ENCODE measurements at places on chromosomes 7 and 10.

DNA sequence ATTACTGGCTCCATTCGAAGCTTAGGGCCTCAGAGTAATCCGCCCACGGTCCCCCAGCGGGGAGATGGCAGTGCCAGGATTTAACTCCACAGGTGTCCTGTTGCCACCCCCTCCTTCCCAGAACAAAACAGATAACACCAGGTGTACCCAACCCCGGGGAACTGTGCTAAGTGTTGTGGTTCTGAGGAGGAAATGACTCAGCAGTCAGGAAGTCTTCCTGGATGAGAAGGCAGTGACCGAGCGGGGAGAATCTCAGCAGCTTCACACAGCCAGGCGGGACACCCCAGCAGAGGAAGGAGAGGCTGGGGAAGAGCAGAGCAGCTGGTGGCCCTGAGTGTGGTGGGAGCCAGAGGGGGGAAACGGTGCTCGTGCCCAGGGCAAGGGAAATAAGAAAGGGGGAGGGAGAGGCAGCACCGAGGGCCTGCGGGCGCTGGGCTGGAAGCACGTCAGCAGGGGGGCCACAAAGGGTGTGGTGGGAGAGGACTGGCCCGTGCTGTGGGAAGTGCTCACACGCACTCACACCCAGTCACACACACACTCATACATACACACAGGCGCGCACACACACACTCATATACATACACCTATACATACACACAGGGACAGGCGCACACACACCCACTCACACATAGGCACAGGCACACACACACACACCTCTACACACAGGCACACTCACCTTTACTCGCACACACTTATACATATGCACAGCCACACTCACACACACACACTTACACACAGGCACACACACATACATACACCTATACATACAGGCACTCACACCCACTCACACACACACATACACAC, 59.8 kb upstream of the CHST15 start:
- no peak for DNase-seq

- no peak for DNase-seq
Observed at GRCh38 chr10:132868995-132869394, 73.4 kb downstream of the CFAP46 start.

GRCh38 chr10:59290448-59290847, 71.9 kb downstream of the FAM13C start:
- DNase-seq = no peak

DNA sequence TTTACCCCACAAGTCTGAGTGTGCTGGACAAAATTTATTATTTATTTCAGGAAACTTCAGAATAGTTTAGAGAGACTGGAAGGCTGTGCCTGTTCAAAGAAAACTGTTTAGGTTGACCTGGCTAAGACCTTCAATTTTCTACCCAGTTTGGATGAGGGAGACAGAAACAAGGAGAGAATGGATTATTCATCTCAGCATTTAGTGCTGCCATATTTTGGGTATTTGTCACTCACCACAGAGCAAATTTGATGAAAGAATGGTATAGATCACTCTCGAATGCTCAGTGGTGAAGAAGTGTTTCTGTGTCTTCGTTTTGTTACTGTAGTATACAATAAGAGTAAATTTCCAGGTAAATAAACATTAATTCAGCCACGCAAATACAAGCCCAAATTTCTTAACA, 71.8 kb downstream of the SEMA3C start:
- DNase-seq = no peak

- DNase-seq = no peak
Observed at GRCh38 chr7:1385809-1386622, 73.3 kb downstream of the MICALL2 start.

DNA sequence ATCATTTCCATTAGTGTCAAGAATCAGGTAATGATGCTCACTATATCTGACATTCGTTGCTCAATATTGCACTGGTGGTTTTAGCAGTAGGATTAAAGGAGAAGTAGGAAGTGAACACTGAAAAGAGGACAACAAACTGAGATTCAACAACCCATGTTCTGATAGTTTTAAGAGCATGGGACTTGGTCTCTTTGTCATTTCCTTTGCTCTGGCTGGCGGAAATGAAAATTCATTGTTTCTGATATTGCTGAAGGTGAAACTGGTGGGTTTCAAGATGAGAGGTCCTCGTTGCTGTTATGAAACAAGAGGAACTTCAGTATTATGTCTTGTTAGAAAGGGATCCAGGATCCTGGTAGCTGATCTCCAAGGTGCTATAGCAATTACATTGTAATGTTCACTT, 129.0 kb downstream of the DNAH11 start:
- DNase-seq = no peak

DNA sequence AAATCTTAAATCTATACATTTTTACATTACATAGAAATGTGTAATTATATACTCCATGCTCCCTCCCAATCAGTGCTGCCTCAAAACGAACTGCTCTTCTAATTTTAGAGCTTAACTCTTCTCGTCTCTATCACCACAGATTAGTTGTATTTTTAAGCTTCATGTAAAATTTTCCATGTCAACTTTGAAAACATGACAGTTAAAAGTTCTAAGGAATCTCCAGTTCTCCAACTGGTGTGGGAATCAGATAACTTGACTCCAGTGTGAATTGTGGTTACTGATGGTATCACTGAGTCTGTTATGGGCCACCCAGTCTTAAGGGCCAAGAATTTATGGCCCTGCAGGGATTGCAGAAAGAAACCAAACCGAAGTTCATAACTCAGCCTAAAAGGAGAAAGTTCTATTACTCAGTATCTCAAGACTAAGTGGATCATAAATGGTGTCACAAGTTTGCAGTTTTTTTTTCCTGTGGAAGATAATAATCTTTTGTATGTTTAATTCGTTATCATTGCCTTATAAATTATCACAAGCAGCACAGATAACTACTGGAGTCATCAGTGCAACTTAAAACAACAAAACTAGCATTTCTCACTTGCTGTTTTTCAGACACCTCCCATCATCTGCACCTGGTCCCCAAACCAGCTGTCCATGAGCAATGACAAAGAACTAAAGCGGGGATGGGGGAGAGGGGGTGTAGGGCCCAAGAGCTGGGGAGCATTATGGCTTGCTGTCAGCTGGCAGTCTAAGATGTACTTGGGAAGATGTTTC, 31.5 kb upstream of the KMT2E start:
- no peak for DNase-seq
